ENCODE measurements at places on chromosomes 7 and 10.

DNA sequence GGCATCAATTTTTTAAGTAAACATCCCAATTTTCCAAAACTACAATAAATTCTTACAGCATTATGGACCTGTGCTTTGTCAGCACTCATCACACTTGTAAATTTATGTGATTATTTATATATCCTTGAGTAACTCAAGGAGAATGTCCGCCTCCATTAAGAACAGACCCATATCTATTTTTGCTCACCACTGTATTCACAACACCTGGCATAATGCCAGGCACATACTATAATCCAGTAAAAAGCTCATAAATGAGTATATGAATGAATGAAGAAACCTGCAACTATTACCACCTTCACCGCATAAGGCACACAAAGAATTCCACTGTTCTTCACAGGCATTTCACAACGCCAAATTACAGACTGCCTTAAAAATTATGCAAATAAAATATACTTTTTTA, 46.9 kb downstream of the MINDY3 start:
- DNase-seq, result no peak

- DNase-seq, result no peak
Measured at GRCh38 chr7:91193141-91193540, 71.1 kb upstream of the FZD1 start.

DNA sequence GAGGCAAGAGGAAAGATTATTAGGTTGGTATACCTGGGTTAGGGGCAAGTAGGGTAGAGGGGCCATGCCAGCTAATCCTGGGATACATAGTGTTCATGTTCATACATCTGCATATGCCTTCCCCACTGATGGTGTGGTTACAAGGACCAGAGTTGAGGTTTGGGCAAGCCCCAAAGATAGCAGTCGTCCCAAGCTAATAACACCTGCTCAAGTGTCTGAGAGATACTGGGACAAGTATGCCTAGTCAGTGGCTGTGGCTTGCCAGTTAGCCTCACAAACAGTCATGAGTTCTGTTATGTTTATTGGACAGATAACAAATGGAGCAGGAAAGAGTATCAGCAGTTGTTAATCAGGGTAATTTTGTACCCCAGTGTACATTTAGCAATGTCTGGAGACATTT, 139.6 kb downstream of the ADAM22 start:
- no peak for DNase-seq

DNA sequence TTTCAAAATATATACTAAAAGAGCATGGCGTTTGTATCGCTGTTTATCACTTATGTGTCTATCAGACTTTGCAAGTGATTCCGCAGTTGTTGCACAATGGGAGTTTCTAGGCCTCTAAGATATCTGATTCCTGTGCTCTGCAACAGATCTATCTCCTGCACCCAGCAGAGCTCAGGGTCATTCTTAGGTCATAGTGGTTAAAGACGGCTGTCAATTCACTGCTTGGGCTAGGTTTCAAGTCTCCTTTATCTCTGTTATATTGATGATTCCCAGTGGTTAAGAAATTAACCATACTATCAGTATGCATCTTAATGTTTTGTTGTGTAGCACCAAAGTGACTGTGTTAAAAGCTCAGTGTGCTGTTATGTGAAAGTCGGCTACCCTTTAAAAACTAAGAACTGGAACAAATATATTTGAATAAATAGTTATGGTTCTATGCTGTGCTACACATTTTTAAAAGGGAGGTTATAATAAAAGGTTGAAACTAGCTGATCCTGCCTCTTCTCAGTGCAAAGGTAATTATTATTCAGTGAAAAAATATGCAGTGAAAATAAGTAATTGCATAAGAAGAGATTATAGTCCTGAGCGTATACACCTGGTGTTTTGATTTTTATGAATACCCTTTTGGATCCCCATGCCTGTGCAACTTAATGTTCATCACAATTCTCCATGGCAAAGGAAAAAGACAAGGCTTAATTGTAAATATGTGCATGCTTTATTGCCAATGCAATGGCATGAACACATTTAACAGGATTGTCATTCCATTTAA, 24.0 kb downstream of the HOXA1 start:
- no peak for DNase-seq

- no peak for DNase-seq
Measured at GRCh38 chr10:118968060-118968459, 61.5 kb upstream of the NANOS1 start.

All from activated effector memory CD4-positive, alpha-beta T cell treated with Interleukin-2 at 50 U/mL for 16 hours (primary cell).